ENCODE measurements at places on chromosomes 16 and 17.

- no peak for DNase-seq
These were observed 92.0 kb upstream of the CHMP6 start for GRCh38 chr17:80899402-80900268.

GRCh38 chr16:11356573-11357331 lies 11.5 kb downstream of the RMI2 start:
- peak; percentile 29 for DNase-seq

DNA sequence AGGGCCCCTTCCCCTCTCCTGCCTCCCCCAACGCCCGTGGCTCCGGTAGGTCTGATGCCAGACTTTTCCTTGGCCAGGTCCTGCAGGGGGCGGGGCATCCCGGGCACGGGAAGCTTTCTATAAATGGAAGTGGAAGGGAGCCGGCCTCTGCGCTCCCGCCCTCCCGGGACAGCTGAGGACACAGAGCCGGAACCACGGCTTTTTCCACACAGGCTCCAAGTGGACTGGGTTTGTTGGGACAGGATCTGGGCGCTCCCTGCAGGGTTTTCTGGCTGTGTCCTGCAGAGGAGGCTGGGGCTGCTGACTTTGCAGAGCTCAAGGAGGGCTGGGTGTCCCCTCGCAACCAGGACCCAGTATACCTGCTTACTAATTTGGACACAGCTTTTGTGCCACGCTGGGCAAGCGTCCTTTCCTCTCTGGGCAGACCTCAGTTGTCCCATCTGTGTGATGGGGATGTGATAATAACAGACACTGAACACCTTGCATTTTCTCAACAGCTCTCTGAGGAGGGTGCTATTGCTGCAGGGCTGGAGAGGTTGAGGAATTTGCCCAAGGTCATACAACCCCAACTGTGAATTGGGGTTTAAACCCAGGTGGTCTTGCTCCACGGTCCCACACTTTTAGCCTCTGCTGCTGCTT lies 1.8 kb downstream of the TNS4 start:
- DNase-seq, result peak; percentile 58

- DNase-seq, result no peak
These were observed 6.0 kb downstream of the DDX19B start for GRCh38 chr16:70304892-70305448.

DNA sequence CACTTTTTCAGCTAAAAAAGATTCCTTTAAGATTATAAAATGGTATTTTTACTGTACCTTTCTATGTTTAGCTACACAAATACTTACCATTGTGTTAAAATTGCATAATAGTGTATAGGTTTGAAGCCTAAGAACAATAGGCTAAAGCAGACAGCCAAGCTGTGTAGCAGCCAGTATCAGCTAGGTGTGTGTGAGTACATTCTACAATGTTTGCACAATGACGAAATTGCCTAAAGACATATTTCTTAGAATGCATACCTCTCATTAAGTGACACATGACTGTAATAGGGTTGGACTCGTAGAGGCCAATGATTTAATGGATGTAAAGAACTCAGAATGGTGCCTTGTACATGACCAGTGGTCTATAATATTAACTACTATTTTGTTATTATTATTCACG lies 1.9 kb upstream of the MT1B start:
- DNase-seq, result no peak

DNA sequence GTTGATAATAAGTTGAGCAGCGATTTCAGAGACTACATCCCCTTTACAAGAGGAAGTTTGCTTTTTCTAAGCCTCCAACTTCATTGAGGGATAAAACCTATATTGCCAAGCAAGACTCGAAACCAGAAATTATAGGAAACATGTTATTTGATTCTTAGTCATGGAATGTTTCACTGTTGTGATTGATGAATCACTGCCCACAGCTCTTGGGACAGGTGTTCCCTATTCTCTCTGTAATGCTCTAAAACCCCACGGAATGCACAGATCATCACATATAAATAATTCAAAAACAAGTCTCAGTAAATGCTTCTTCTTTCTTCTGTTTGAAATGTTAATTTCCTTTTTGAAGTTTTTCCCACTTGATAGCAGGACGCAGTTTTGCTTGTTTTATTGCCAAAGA lies 809.5 kb upstream of the GOT2 start:
- DNase-seq, result no peak

GRCh38 chr17:76038050-76038449 lies 10.9 kb upstream of the EVPL start:
- DNase-seq, result no peak

DNA sequence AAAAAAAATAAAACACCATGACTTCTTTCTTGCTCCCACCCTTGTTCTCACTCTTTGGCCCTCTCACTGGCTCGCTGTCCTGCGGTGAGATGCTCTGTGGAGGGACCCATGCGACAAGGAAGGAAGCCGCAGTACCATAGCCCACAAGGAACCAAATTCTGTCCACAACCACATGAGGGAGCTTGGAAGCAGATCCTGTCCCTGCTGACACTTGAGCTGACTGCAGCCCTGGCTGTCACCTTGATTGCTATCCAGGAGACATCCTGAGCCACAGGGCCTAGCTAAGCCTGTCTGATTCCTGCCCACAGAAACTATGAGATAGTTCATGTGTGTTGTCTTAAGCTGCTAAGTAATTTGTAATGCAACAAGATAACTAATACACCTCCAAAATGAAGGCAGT lies 4.8 kb upstream of the MT2A start:
- DNase-seq, result no peak

DNA sequence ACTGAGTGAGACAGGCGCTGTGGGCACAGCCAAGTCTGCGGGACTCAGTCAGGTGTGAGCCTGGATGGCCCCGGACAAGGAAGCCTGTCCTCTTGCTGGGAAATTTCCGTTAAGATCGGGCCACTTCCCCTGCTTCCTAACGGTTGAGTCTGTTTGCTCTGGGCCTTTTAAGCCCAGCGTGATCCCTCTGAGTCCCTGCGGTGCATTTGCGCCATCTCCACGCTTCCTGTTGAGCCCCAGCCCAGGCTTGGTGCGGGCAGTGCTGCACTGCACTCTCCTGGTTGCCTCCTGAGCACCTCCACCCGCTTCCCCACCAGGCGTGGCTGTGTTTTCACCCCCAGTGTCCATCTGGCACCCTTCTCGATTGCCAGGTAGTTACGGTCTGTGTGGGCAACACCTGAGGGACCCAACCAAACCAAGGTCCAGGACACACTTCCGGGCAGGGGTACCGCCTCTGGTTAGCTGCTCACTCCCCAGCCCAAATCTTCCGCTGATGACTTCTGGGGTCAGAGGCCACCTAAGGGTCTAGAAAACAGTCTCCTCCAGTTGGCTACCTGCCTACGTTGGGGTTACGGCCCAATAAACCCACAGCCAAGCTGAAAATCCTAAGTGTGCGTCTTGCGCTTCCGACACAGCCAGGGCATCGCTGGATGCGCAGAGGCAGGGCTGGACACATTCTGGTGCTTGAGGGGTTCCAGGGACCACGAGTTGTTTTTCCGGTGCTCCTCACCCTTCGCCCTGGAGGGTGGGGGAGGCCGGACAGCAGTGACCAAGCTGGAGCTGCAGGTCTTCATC lies 1.4 kb upstream of the SLC25A10 start:
- no peak for DNase-seq

DNA sequence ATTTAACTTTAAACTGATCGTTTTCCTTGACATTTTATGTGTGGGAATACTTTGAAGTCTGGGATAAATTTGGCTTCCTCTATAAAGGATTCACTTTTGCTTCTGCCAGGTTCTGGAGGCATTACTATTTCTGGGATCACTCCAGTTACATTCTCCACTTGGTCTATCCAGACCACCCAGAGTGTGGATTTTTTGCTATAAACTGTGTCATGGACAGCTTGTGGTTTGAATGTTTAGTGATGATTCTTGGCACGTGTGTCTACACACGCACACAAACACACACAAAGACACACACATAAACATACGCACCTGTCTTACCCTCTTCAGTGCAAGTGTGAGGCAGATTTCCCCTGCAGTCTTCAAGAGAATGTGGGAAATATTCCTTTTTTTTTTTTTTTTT lies 27.4 kb upstream of the MSI2 start:
- DNase-seq, result no peak

- DNase-seq, result no peak
These were observed 403.6 kb upstream of the MON1B start for GRCh38 chr16:76787394-76787793.

- no peak for DNase-seq
These were observed 202.9 kb upstream of the IRX3 start for GRCh38 chr16:54489225-54490111.

DNA sequence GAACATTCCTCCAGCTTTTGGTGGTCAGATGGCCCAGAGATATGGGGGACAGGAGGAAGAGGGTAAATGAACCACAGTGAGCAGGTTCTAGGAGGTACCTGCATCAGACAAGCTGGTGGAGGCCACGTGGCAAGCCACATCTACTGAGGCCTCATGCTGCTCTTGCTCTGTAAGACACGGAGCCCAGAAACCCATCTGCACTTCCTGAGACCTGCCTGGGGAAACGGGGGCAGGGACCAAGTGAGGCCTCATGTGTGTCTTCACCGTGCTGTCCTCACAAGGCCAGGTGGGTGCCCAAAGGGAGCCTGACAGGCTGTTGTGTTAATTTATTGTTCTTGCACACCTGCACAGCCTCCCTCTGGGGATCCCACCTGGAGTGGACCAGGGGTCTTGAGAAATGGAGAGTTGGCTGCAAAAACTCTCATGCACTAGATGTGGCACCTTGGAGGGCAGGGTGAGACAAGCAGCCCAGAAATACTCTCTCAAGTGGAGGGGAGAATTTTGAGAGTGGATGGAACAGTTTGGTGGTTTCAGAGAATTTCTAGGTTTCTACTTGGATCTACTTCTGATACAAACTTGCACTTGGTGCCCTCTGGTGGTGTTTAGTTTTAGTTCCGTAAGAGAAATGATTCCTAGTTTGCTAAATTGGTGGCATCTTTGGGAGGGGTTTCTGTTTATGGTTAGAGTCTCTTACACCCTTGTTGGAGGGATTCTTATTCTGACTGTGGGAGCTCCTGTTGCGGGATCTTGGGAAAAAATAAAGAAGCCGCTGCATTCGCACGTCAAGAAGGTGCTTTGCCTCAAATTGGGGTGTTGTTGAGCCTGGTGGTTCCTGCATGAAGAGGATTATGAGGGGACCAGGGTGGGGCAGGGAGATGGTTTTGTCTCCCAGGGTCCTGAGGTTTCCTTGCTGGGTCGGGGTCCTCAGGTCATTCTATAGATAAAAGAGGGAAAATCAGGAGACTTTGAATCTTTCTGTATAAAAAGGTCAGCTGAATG lies 47.5 kb downstream of the SLC6A2 start:
- DNase-seq, result peak; percentile 38

GRCh38 chr16:84307209-84307954 lies 12.7 kb downstream of the WFDC1 start:
- no peak for DNase-seq

- DNase-seq, result no peak
These were observed 6.4 kb downstream of the ASPHD1 start for GRCh38 chr16:29906520-29907244.

GRCh38 chr17:17077861-17078732 lies 35.8 kb downstream of the MPRIP start:
- DNase-seq, result no peak

- peak; percentile 55 for DNase-seq
These were observed 201.6 kb upstream of the C17orf78 start for GRCh38 chr17:37174205-37174604.

DNA sequence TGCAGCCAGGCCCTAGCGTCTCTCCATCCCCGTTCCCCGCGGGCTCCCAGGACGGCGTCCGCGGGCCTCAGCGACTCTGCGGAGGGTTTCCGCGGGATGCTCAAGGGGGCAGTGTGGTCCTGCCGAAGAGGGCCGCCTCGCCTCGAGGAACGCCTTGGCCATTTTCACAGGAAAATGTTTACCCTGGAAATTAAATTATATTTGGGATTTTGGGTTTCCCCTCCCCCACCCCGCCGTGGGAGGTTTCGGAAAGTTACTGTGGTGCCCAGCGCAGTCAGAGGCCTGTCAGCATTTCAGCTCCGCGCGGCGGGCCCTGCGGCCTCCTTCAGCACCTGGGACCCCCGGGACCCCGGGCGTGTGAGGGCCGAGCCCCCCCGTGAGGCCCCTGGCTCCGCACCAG lies 94.5 kb downstream of the PCTP start:
- DNase-seq, result peak; percentile 4

GRCh38 chr17:34135841-34136240 lies 119.2 kb upstream of the CCL2 start:
- DNase-seq, result no peak

GRCh38 chr16:6063526-6063925 lies 965.9 kb upstream of the EEF2KMT start:
- no peak for DNase-seq

GRCh38 chr16:57262841-57263540 lies 17.9 kb downstream of the ARL2BP start:
- DNase-seq, result peak; percentile 62

- no peak for DNase-seq
These were observed 17.4 kb upstream of the NOS2 start for GRCh38 chr17:27817731-27818130.

DNA sequence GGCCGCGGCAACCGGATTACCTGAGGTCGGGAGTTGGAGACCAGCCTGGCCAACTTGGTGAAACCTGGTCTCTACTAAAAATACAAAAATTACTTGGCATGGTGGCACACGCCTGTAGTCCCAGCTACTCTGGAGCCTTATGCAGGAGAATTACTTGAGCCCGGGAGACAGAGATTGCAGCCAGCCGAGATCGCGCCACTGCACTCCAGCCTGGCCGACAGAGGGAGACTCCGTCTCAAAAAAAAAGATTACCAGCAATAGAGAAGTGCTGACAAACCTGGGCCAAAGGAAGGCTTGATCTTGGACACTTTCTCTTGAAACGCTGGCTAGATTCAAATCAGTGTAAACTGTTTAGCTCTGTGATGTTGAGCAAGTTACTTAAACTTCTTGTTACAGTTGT lies 4.3 kb downstream of the MT1H start:
- no peak for DNase-seq

GRCh38 chr16:64580558-64580957 lies 541.3 kb downstream of the CDH11 start:
- DNase-seq, result no peak

- DNase-seq, result no peak
These were observed 47.0 kb downstream of the TNFRSF13B start for GRCh38 chr17:16924696-16925440.

GRCh38 chr16:66622863-66623262 lies 18.4 kb downstream of the CMTM3 start:
- no peak for DNase-seq

GRCh38 chr16:9580025-9580424 lies 488.6 kb downstream of the HAPSTR1 start:
- no peak for DNase-seq

DNA sequence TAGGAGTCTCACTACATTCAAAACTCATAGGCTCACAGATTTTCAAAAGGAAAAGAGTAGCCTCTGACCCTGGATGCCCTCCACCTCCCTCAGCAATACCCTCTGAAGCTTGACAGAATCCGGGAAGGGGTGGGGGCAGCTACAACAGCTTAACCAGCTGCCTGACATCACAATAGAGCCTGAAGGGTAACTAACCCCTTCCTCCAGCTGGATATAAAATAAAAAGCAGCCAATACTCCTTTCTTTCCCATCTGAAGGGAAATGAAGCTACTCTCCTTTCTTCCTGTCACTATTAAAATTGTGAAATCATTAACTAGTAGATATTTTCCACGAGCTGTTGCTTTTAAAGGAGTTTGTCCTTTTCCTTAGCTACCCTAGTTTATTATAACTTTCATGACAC lies 24.0 kb downstream of the USP31 start:
- DNase-seq, result no peak

Measured in hypothalamus (tissue), 51 donors.